ENCODE measurements at places on chromosomes 4 and X.
A peak's percentile ranks its signal among the peaks of the same experiment; 100 is the strongest.

DNA sequence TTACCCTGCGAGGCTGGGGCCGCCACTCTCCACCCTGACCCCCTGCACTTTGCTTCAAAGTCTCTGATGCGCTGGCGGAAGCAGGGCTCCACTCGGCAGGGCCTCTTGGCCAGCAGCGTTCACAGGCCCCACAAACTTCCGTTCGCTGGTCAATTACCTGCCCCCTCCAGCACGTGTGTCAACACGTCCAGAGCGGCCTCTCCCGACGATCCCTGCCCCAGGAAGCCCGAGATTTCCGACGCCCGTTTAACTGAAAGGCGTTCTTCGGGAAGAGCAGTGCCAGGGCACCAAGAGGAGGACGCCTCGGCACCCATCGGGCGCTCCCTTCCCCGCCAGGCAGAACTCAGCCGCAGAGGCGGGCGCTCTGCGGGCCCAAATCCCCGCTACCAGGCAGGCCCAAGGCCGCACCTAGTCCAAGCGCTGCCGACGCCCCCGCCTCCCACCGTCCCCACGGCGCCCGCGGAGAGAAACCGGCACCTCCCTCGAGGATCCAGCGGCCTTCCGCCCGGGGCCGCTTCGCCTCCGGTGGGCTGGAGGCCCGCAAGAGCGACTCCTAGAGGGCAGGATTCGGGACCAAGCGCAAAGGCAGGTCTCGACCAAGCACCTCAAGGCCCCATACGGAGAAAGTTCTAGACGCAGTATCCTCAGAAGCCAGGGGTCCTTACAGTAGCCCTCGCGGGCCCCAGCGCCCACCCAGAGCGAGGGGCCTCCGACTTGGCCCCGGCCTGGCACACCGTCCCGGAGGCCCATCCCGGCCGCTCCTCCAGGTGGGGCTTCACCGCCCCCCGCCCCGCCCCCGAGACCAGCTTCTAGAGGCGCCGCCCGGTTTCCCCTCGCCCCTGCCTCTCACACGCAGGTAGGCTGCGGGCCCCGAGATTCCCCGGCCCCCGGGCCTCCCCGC is 586 bp downstream of the BCAP31 start:
- peak; percentile 41 for DNase-seq
- peak overlapping the region; percentile 65 for H3K4me3 ChIP-seq
- H3K27me3 ChIP-seq: no peaks in the 10 kb centered on the region
- H3K4me1 ChIP-seq: peaks cover 57% of the 10 kb centered on the region
- peak overlapping the region; percentile 34 for H3K27ac ChIP-seq

DNA sequence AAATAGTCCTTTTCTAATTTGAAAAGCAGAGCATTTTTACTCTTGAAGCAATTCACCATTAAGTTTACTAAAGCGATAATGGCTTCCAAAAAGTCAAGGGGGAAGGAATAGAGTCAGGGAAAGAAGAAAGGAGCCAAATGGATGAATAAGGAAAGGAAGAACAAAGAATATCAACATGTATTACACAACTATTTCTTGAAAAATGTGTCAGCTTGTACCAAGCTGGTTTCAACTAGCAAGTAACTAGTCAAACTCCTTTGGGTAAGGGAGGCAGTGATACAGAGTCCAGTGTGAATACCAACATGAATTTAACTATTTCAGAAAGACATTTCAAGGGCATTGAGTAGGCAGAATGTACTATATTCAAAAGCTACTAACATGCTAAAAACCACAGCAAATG is 112.1 kb downstream of the ARHGAP6 start:
- no peak overlapping the region for H3K4me3 ChIP-seq
- H3K4me1 ChIP-seq: no peaks in the 10 kb centered on the region
- H3K36me3 ChIP-seq: no peaks in the 10 kb centered on the region
- no peaks in the 10 kb centered on the region for H3K27me3 ChIP-seq
- DNase-seq: no peak
- no peak overlapping the region for H3K27ac ChIP-seq

GRCh38 chr4:142331132-142331531 is 515.0 kb downstream of the INPP4B start:
- no peaks in the 10 kb centered on the region for H3K36me3 ChIP-seq
- no peak overlapping the region for H3K27ac ChIP-seq
- H3K4me1 ChIP-seq: peaks cover 12% of the 10 kb centered on the region
- DNase-seq: no peak
- H3K27me3 ChIP-seq: no peaks in the 10 kb centered on the region
- no peak overlapping the region for H3K4me3 ChIP-seq

DNA sequence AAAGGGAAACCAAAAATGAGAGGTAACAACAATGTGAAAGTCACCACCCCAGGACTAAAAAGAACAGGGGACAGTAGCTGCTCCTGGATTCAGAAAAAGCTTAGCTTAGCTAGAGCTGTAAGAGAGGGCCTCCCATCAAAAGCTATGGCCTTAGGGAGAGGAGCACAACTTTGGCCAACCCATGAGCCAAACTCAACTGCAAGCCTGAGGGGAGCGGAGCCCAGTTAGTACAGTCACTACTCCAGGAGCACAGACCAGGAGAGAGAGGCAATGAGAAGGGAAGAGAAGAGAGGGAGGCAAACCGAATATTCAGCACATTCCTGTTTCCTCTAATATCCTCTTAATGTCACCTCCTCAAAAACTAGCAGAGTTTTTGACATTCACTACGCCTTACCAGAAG is 917.1 kb upstream of the INTU start:
- no peaks in the 10 kb centered on the region for H3K4me1 ChIP-seq
- no peak overlapping the region for H3K4me3 ChIP-seq
- DNase-seq: no peak
- H3K36me3 ChIP-seq: no peaks in the 10 kb centered on the region
- no peaks in the 10 kb centered on the region for H3K27me3 ChIP-seq
- H3K27ac ChIP-seq: no peak overlapping the region

DNA sequence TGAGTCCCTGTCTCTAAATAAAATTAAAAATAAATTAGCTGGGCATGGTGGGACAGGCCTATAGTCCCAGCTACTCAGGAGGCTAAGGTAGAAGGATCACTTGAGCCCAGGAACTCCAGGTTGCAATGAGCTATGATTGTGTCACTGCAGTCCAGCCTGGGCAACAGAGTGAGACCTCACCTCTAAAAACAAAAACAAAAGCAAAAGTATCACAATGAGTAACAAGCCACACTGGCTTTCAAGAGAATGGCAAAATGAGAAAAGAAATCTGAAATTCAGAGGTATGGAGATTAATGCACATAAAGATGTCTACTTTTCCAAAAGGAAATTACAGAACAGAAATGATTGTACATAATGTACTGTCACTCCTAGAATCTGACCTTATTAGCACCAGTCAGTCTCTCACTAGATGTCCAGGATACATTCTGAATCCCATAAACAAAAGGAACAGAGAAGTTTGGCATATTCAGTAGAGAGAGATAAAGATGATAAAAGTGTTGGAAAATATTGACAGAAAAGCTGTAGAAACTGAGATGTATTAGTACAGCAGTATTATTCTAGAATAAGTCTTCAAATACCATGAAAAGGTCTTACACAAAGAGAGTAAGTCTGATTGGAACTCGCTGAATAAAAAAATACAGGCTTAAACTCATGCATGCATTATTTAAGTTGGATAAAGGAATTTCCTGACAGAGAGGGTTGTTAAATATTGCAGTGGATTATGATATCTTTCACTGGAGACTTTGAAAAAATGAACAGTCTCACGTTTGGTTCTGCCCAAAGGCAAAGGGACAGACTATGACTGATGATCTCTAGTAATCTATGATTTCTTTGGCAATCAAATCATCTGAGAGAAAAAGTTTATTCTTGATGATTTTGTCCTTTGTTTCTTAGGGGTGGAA is 102.5 kb downstream of the SH3RF1 start:
- H3K4me1 ChIP-seq: no peaks in the 10 kb centered on the region
- H3K36me3 ChIP-seq: no peaks in the 10 kb centered on the region
- DNase-seq: no peak
- no peak overlapping the region for H3K4me3 ChIP-seq
- no peaks in the 10 kb centered on the region for H3K27me3 ChIP-seq

GRCh38 chrX:7638078-7638710 is 204.8 kb upstream of the VCX start:
- H3K36me3 ChIP-seq: no peaks in the 10 kb centered on the region
- no peak overlapping the region for H3K4me3 ChIP-seq
- no peak overlapping the region for H3K27ac ChIP-seq
- no peak for DNase-seq
- no peaks in the 10 kb centered on the region for H3K4me1 ChIP-seq

- no peaks in the 10 kb centered on the region for H3K36me3 ChIP-seq
- H3K4me3 ChIP-seq: no peak overlapping the region
- H3K27ac ChIP-seq: no peak overlapping the region
- no peaks in the 10 kb centered on the region for H3K4me1 ChIP-seq
- DNase-seq: no peak
Observed at GRCh38 chr4:102453827-102454226, 47.3 kb upstream of the NFKB1 start.

DNA sequence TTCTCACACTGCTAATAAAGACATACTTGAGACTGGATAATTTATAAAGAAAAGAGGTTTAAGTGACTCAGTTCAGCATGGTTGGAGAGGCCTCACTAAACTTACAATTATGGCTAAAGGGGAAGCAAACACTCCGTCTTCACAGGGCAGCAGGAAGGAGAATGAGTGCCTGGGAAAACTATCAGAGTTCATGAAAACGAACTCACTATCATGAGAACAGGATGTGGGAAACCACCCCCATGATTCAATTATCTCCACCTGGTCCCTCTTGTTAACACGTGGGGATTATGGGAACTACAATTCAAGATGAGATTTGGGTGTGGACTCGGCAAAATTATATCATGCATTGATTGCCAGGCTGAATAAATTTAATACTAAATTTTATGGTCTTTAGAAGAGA is 592.7 kb downstream of the GRXCR1 start:
- no peak overlapping the region for H3K4me3 ChIP-seq
- DNase-seq: no peak
- no peaks in the 10 kb centered on the region for H3K4me1 ChIP-seq
- no peak overlapping the region for H3K27ac ChIP-seq

DNA sequence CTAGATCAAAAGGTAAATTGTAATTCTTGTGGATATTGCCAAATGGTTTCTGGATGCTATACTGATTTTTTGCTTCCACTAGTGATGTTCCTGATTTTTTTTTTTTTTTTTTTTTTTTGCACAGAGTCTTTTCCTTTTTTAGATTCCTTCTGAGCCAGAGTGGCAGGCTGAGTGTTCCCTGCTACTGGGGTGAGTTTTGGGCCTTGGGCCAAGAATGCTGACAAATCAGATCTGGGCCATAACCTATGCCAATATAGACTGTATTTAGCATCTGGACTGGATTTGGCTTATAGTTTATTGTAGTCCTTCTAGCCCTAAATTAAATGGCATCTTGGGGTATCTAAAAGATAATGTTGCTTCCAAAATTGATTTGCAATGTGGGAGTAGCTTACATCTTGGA is 52.8 kb downstream of the REPS2 start:
- peaks cover 2% of the 10 kb centered on the region for H3K4me1 ChIP-seq
- no peak overlapping the region for H3K4me3 ChIP-seq
- H3K27me3 ChIP-seq: no peaks in the 10 kb centered on the region
- H3K27ac ChIP-seq: no peak overlapping the region
- H3K36me3 ChIP-seq: no peaks in the 10 kb centered on the region

- H3K4me1 ChIP-seq: no peaks in the 10 kb centered on the region
- H3K4me3 ChIP-seq: no peak overlapping the region
- H3K27ac ChIP-seq: no peak overlapping the region
- H3K27me3 ChIP-seq: peaks cover 16% of the 10 kb centered on the region
- no peaks in the 10 kb centered on the region for H3K36me3 ChIP-seq
Observed at GRCh38 chr4:186037692-186038658, 31.0 kb upstream of the TLR3 start.

DNA sequence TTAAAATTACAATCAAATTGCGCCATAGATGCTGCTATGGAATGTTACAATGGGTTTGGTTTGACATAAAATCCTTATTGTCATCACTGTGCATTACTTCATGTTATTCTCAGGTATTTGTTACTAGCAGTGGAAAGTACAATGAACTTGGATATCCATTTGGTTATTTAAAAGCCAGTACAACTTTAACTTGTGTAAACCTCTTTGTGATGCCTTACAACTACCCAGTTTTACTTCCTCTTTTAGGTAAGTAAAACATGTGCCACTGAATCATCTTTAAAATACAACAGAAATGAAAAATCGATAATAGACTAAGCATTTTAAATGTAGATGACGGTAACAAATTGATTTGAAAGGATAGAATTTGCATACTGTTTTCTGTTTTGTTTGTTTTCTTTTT is 35.6 kb downstream of the INTS6L start:
- no peaks in the 10 kb centered on the region for H3K36me3 ChIP-seq
- no peaks in the 10 kb centered on the region for H3K27me3 ChIP-seq
- H3K27ac ChIP-seq: no peak overlapping the region
- no peaks in the 10 kb centered on the region for H3K4me1 ChIP-seq
- H3K4me3 ChIP-seq: no peak overlapping the region

DNA sequence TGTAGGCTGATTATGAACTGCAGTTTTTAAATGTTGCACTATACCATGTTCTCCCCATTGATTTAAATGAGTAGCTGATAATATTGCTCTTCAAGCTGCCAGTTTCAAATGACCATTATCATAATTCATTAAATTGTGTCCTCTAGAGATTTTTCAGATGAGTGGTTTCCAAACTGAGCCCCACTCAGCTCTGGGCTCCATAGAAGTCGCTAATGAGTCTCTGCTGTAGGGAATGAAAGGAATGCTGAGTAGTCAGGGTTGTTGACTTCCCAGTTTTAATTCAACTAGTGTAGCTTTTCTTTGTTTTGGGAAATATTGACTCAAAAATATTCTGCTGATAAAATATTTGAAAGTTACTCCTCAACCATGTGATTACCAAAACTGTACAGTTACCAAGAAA is 1081.1 kb downstream of the ARAP2 start:
- no peak overlapping the region for H3K4me3 ChIP-seq
- no peaks in the 10 kb centered on the region for H3K36me3 ChIP-seq
- H3K4me1 ChIP-seq: no peaks in the 10 kb centered on the region
- no peak overlapping the region for H3K27ac ChIP-seq

- H3K4me1 ChIP-seq: no peaks in the 10 kb centered on the region
- no peak for DNase-seq
- H3K27me3 ChIP-seq: no peaks in the 10 kb centered on the region
Observed at GRCh38 chr4:85686398-85686797, 211.4 kb downstream of the ARHGAP24 start.

- peaks cover 4% of the 10 kb centered on the region for H3K4me1 ChIP-seq
- H3K36me3 ChIP-seq: no peaks in the 10 kb centered on the region
- peaks cover 23% of the 10 kb centered on the region for H3K27me3 ChIP-seq
Observed at GRCh38 chr4:1113311-1114009, at the start of gene RNF212. TSS of gene RNF212 (minus strand) at chr4:1113564. CDS start at chr4:1113464, 100 bp downstream.

GRCh38 chrX:74179071-74179470 is 124.9 kb upstream of the ZCCHC13 start:
- H3K27me3 ChIP-seq: no peaks in the 10 kb centered on the region
- DNase-seq: no peak
- H3K4me3 ChIP-seq: no peak overlapping the region
- H3K4me1 ChIP-seq: no peaks in the 10 kb centered on the region
- no peak overlapping the region for H3K27ac ChIP-seq

DNA sequence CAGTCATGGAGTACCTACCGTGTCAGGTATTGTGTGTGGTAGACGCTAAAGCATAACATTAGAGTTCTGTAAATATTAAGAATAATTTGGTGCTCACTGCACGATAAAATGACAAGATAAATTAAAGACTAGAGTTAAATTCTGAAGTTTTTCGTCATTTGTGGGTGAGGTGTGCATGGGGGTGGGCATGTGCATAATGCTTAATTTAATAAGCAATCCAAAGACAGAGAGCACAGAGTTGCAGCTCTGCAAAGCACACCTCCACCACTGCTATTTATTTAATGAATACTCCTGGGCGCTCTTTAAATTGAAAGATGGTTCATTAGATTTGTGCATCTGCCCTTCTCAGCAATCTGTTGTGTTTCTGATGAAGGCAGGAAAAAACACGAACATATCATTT is 62.6 kb downstream of the GATB start:
- H3K4me1 ChIP-seq: no peaks in the 10 kb centered on the region
- H3K27ac ChIP-seq: no peak overlapping the region
- H3K4me3 ChIP-seq: no peak overlapping the region
- H3K36me3 ChIP-seq: no peaks in the 10 kb centered on the region
- H3K27me3 ChIP-seq: no peaks in the 10 kb centered on the region

Data from T-cell (primary cell).